Heart right ventricle (tissue), 16 donors: ENCODE measurements at places on chromosomes 7 and 10.

DNA sequence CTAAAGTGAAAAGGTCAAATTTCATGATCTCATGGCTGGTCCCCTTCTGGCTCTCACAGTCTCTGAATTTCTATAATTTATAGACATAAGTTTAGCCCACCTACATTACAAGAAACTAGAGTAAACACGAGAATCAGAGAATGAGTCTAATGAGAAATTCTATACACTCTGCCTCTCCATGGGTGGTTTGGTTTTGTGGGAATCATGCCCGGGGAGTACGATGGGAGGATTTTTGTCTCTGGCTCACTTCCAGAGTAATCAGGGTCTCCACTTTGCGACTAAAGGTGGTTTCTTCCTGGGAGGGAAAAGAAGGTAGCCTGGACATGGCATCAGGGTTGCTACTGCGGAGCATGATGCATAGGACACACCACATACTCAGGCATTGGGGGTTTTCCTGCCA lies 69.7 kb downstream of the MRC1 start:
- no peak for DNase-seq

GRCh38 chr7:137847568-137848050 lies 835 bp upstream of the DGKI start:
- no peak for DNase-seq

DNA sequence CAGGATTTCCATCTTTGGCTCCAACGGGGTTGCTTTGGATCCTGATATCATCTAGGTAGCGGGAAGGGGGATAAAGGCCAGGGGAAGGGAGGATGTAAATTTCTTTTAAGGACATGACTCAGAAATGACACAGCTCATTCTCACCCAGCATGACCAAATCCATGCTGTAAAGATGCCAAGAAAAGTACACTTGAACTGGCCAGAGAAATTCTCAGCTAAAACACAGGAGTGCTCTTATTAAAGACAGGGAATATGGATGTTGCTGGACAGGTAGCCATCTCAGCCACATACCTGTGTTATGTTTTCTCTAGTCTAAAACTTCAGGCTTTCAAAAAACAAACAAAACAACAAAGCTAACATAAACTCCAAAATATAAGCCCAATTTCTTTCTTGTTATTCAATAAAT lies 68.3 kb downstream of the NAMPT start:
- no peak for DNase-seq

DNA sequence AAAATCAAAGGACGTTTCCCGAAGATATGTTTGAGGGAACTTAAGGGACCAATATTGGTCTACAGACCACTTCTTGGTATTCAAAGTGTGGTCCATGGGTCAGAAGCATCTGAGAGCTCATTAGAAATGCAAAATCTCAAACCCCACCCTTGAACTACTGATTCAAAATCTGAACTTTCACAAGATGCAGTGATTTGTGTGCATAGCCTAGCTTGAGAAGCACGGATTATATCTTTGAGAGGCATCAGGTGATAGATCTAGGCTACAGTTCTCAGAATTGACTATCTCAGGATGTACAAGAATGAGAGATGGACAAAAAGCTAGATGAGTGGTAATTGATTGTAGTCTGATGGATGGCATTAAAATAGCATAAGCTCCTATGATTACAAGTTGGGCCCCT lies 19.5 kb downstream of the CYP3A4 start:
- DNase-seq, result no peak

GRCh38 chr10:86367152-86367951 lies 757 bp upstream of the GRID1 start:
- DNase-seq, result peak; percentile 38

- no peak for DNase-seq
Observed at GRCh38 chr7:30828591-30828990, 57.4 kb downstream of the MINDY4 start.

GRCh38 chr10:79983286-79983909 lies 34.5 kb upstream of the SFTPD start:
- no peak for DNase-seq

DNA sequence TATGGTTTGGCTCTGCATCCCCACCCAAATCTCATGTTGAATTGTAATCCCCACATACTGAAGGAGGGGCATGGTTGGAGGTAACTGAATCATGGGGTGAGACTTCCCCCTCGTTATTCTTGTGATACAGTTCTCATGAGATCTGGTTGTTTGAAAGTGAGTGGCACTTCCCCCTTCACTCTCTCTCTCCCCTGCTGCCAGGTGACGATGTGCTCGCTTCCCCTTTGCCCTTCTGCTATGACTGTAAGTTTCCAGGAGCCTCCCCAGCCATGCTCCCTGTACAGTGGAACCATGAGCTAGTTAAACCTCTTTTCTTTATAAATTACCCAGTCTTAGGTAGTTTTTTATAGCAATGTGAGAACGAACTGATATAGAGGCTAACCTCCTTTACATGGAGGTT lies 16.6 kb downstream of the PLPP4 start:
- no peak for DNase-seq

DNA sequence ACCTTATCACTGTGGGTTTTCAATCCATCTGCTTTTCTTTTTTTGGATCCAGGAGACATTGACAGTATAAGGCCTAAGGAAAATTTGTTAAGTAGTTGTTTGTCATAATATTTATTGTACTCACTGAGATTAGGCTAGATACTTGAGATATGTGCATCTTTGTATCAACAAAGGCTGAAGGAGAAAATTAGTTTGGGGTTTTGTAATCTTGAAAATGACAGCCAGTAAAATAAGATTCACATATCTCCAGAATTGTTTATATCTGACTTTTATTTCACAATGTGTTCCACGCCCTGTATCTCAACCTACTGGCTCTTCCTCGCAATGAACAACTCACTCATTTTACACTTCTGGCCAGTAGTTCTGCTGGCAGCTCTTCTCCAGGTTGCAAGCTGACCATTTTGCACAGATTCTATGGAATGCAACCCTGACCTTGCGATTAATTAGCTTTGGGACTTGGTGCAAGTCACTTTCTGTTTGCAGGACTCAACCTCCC lies 132.7 kb downstream of the GATA3 start:
- no peak for DNase-seq

DNA sequence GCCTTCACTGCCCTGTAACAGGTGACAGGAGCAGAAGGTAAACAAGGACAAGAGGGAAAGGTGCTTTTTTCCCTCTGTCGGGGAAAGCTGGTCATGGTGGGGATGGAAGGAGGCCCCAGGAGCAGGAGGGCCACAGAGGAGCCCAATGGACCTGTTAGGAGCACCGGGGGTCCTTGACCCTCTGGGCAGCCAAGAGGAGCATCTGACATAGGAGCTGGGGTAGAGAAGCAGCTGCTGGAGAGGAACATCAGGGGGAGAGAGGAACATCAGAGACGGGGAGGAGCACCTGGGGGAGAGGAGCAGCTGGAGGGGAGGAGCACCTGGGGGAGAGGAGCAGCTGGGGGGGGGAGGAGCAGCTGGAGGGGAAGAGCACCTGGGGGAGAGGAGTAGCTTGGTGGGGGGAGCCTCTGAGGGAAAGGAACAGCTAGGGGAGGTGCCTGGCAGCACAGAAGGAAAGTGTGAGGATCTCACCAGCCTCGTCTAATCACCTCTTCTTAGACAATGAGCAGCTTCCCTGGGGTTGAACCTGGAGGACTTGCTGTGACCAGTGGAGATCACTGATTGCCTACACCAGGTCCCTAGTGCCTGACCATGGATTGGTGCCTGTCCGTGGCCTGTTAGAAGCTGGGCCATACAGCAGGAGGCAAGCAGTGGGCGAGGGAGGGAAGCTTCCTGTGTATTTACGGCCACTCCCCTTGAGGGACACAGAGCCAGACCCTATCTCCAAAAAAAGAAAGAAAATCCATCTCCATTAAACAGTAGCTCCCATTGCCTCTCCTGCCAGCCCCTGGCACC lies 37.6 kb downstream of the JAKMIP3 start:
- no peak for DNase-seq

DNA sequence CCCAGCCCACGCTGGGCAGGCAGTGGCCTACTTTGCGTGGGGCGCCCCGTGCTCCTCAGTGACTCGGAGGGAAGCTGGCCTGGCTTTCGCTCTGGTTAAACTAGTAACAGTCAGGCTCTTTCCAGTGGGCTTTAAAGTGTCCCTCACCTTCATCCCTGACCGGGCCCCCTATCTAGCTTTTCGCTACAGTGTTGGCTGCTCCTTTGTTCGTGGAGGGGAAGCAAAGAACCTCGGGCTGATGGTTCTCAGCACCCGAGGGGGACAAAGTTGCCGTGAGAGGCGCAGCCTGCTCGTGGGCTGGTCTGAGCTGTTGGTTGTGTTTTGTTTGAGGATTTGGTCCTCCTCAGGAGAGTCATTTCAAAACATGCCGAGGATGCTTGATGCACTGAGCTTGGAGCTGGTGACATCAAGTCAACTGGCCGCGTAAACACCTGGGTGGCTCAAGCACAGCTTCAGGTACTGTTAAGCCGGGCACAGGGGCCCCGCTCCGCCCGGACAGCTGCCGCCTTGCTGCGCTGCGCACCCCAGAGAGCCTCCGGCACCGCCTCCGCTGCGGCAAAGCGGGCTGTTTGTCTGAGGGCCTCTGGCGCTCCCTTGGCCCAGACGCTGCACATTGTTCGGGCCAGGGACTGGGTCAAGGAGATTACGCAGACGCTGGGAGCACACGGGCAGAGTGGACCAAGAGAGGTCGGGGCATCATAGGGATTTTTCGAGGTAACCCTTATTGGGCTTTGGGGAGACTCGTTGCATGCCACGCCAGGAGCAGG lies 1.6 kb downstream of the DLX6 start:
- no peak for DNase-seq

DNA sequence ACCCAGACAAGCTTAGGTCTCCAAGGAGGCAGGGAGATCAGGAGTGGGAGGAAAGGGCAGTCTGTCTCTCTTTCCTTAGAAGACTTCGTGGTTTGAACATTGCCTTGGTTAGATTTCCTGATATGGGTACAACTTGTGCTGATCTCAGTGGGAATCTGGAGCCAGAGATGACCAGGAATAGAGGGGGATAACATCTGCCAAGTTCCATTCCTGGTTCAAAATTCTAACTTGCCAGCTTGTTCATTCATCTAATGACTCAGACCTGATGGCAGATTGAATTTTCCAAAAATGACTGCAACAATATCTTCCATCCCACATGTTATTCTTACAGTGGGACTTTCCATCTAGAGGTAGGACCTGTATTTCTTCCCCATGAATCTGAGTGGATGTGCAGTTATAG lies 394.3 kb upstream of the PODXL start:
- DNase-seq, result no peak
